ENCODE measurements at places on chromosomes 1 and 21. TPM values are rescaled to one million over a fixed set of nuclear protein-coding genes. Genes with fewer than 3 reads are reported as not detected.

GRCh38 chr1:23594927-23595353, 35.6 kb upstream of the ID3 start:
- no peak for DNase-seq

- DNase-seq = no peak
These were observed 78.0 kb downstream of the RGS13 start for GRCh38 chr1:192713921-192714320.

GRCh38 chr1:203671521-203672278, 45.1 kb downstream of the ATP2B4 start:
- no peak for DNase-seq

GRCh38 chr21:42228709-42229220, 9.8 kb downstream of the ABCG1 start:
- no peak for DNase-seq

GRCh38 chr1:6554907-6555778, at the start of gene TAS1R1:
Gene TAS1R1, plus strand, starts transcription at chr1:6555307. Its CDS starts 67 bp downstream, at chr1:6555374.
- no peak for DNase-seq

DNA sequence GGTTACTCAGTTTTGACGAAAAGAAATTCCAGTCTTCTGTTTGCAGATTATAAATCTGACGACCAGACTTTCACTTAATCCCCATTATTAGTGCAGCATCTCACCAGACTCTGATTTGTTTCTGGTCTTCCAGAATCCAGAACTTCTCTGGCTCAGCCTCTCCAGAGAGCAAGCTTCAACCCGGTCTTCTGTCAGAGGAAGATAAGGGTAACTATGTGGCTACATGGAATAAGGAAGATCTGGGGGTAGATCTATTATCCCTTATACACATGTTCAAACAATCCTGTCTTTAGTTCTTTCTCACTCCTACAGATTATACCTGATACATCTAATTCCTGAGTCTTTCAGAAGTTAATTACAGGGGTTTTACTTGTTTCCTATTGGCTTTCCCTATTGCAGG, 9.9 kb downstream of the PHTF1 start:
- no peak for DNase-seq

- no peak for DNase-seq
These were observed 1.7 kb upstream of the CGN start for GRCh38 chr1:151509350-151510019.

GRCh38 chr1:102420034-102420433, 423.3 kb upstream of the OLFM3 start:
- DNase-seq = no peak

The NPPB gene
- not detected for total RNA-seq

GRCh38 chr21:43864962-43865539, at the start of gene AGPAT3:
Gene AGPAT3, plus strand, starts transcription at chr21:43865223. Its CDS starts 94,459 bp downstream, at chr21:43959682.
- peak; percentile 44 for DNase-seq

The TTLL10 gene
- total RNA-seq = not detected

Measured in CD4-positive, alpha-beta memory T cell (primary cell).